ENCODE measurements at places on chromosomes 2 and 18.

DNA sequence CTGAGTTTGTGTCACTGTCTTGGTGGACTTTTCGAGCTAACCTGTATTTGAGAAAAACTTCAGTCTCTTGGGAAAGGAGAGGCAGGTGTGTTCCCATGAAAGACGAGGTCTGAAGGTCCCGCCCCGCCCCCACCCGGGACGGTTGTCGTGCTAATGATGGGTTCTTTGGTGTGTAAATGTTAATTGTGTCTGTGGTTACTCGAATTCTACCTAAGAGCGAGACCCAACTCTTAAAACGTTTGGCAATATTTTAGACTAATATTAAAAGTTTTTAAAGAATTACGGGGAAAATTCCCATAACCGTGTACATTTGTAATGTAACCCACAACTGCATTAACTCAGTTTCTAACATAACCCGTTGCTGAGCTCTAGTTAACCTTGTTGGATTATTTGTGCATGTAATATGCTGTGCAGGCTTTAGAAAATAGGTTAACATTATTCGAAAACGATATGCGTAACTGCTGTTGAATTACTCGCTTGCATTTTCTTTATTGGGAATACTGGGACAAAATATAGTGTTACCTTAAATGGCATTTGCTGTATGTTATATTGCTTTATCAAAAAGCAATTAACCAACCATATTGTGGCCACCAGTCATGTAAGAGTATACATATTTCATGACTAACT is 833 bp downstream of the EPB41L5 start:
- DNase-seq: no peak

- no peak for DNase-seq
Observed at GRCh38 chr18:31204166-31204565, 41.5 kb upstream of the DSC1 start.

GRCh38 chr18:61556862-61557261 is 223.6 kb downstream of the CDH20 start:
- DNase-seq: no peak

DNA sequence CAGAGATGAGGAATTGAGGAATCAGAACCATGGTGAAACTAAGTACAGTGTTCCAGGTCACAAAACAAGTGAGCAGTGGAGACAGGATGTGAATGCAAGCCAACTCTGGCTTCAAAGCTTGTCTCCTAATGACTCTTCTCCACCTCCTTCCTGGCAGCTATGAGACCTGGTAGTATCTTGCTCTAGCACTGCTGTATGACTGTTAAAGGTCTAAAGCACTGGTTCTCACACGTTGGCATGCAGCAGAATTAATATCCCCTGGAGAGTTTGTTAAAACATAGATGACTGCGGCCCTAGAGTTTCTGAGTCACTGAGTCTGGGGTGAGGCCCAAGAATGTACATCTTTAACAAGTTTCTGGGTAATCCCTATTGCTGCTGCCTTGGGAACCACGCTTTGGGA is 63.3 kb downstream of the SUCLG1 start:
- DNase-seq: no peak

DNA sequence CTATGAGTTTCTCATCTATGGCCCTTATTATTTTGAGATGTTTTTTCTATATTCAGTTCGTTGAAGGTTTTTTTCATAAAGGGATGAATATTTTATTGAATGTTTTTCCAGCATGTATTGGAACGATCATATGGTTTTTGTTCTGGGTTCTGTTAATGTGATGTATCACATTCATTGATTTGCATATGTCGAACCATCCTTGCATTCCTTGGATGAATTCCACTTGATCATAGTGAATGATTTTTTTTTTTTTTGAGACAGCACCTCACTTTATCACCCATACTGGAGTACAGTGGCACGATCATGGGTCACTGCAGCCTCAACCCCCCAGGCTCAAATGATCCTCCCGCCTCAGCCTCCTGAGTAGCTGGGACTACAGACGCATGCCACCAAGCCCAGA is 5.5 kb upstream of the NEMP2 start:
- no peak for DNase-seq

- DNase-seq: no peak
Observed at GRCh38 chr2:163370169-163370886, 365.5 kb downstream of the FIGN start.

GRCh38 chr18:75482880-75483279 is 55.4 kb upstream of the SMIM21 start:
- DNase-seq: no peak

DNA sequence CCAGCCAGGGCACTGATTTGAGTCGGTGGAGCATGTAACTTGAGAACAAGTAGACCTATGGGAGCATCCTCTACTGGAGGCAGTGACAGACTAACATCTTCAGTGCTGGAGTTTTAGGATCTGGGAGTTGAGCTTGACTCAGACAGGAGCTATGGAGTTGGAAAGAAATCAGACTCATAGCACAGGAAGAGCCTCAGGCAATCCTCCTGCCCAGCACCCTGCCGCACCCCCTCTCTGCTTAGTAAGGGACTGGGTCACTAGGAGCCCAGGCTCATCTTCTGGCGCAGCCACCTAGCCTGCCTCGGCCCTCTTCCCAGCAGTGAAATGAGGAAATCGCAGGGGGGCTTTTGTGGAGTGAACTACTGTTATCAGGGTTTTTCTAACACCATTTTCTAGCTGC is 3.6 kb downstream of the ARID5A start:
- DNase-seq: no peak

- no peak for DNase-seq
Observed at GRCh38 chr2:41657226-41657625, 390.6 kb upstream of the PKDCC start.

DNA sequence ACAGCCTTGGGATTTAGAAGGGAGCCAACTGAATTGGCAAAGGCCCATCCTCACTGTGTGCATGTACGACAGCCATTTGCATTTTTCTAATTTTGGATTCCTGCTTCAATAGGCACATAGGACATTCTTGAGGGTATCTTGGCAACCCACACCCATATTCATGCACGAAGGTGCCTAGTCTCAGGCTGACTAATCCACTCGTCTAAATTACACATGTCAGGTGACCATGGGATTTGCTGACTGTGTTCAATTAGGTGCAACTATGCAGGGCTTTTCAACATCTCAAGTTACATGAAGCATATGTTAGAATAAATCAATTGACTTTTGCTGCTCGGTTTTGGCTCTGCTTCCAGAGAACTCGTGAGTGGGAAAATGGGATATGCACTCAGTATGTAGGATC is 249.7 kb downstream of the SP3 start:
- no peak for DNase-seq

GRCh38 chr2:9140645-9141044 is 66.0 kb upstream of the ASAP2 start:
- DNase-seq: no peak

GRCh38 chr2:16635791-16636699 is 29.6 kb downstream of the CYRIA start:
- DNase-seq: no peak

DNA sequence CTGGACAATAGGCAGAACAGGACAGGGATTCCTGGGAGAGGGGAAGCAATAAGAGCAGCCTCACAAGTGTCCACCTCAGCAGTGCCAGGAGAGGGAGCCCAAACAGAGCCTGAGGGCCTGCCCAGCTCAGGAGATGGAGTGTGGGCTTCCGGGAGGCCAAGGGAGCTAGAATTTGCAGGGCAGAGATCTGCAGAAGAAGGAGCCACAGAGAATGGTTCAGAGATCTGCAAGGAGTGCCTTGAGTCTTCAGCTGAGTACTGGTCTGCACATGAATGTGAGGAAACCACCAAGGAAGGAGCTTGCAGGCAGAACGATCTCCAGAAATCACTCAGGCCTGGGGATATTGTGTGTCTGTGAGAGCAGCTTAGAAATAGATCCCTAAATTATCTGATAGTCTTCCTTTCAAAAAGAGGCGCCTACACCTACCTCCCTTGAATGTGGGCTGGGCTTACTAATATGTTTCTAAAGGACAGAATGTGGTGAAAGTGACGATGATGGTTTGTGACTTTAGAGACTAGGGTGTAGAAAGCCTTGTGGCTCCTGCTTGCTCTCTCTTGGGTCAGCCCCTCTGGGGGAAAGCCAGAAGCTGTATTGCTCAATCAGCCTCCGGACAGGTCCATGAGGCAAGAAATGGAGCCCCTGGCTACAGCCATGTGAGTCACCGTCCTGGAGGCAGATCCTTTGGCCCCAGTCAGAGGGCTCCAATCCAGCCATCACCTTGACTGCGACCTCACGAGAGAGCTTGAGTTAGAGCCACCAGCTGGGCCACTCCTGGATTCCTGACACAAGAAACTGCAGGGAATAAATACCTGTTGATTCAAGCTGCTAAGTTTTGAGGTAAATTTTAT is 7.6 kb upstream of the LPIN1 start:
- no peak for DNase-seq

DNA sequence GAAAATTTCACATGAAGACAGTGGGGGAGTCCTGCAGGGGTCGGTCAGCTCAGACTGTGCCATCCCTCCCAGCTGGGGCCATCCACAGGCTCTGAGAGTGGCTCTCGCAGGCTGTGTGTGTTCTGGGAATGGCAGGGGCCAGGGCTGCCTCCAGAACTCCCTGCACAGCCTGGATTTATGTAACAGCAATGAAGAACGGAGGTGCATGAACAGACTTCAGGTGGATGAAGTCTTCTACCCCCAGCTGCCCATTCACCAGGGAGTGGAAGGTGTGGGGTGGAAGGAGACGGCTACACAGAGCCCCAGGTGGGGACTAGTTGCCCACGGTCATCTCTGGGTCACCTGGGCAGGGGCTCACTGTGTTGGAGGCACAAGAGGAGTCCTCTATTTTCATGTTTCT is 56.1 kb upstream of the HDAC4 start:
- DNase-seq: no peak

Measured in T-cell (primary cell).